GM03348 (cell line): ENCODE measurements at places on chromosomes 11 and 22.
A peak's percentile ranks its signal among the peaks of the same experiment; 100 is the strongest.

- no peak for DNase-seq
Measured at GRCh38 chr11:74248469-74248868, 63.0 kb downstream of the P4HA3 start.

DNA sequence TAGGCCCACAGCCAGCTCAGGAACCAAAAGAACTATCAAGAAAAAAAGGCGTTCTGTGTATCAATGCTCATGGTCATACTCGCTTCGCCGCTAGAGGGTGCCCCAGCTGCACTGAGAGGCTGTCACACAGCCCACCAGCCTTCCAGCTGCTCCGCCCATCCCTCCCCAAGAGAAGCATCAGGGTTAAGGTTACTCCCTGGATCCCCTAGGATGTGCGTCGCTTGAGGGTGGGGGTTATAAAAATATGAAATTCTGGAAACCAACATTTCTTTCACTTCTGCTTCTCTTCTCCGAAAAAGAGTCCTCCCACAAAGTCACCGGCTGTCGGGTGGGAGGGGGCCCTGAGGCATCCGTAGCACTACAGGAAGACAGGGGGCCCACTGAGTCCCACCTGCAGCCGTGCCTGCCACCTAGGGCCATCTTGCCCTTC, 1.7 kb downstream of the CBX6 start:
- peak; percentile 90 for DNase-seq

- DNase-seq = no peak
Measured at GRCh38 chr11:88297421-88297820, 40.1 kb downstream of the CTSC start.

- no peak for DNase-seq
Measured at GRCh38 chr11:27573024-27573423, 66.5 kb upstream of the LIN7C start.

GRCh38 chr11:117872975-117873827, 3.3 kb downstream of the FXYD6 start:
- no peak for DNase-seq

DNA sequence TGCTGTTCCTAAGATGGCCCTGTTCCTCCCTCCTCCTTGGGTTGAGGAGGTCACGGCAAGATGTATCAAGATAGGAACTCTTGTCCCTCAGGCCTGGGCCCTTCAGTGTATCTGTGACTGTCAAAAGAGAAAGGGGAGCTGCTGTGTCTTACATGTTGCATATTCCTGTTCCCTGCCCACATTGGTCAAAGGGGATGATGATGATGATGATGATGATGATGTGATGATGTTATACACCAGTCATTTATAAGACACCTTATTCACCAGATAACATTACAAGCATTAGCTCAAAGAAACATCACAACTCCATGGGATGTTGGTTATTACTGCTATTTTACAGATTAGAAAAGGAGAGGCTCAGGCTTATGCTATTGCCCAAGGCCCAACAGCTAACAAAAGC, 13.7 kb downstream of the FXYD6 start:
- no peak for DNase-seq

- DNase-seq = no peak
Measured at GRCh38 chr11:77060234-77060633, 6.5 kb upstream of the CAPN5 start.

DNA sequence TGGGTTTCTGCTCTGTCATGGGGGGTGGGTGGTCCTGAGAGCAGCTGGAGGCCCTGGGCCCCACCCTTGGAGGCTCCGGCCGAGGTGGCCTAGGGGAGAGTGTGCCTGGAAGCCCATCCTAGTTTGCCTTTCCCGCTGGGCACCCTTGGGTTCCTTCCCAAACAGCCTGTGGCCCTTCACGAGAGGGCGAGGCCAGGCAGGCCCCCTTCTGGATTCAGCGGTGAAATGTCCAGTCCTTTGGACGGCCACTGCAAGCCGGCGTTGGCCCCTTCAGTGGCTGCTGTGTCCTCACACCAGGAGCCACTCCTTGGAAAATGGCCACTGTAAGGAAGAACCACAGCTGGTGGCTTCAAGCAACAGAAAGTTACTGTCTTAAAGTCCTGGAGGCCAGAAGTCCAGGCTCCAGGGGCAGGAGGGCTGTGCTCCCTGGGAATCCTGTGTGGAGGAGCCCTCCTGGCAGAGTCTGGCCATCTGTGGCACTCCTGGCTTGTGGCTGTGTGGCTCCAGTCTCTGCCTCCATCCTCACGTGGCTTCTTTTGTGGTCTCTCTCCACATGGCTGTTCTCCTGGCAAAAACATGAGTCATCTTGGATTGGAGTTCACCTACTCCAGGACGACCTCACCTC, 854.1 kb downstream of the TBC1D22A start:
- no peak for DNase-seq

DNA sequence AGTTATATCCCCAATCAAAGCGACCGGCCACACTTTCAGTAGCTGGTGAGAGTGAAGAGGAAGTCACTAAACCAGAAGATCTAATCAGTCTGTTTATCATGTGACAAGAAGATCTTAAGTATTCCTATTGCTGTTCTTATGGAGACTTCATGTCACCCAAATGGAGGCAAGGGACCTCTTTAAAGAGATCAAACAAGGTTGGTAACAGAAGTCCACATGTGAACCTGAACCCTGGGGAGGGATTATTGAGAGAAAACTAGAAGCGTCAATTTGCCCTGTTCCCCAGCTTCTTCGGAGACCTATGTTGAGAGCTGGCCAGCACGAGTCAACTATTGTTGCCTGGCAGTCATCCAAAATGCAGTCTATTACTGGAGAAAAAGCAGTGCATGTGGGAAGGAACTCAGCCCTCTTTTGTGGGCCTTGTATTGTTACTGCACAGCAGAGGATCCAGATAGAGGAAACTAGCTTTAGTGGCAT, 76.9 kb upstream of the CTSC start:
- DNase-seq = no peak

DNA sequence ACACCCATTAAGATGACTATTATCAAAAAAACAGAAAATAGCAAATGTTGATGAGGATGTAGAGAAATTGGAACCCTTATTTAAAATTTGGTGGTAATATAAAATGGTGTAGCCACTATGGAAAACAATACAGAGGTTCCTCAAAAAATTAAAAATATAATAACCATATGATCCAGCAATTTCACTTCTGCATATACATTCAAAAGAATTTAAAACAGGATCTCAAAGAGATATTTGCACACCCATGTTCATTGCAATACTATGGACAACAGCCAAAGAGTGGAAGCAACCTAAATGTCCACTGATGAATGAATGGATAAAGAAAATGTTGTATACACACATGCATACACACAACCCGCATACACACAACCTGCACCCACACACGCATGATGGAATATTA, 102.2 kb downstream of the FAM168A start:
- DNase-seq = no peak

DNA sequence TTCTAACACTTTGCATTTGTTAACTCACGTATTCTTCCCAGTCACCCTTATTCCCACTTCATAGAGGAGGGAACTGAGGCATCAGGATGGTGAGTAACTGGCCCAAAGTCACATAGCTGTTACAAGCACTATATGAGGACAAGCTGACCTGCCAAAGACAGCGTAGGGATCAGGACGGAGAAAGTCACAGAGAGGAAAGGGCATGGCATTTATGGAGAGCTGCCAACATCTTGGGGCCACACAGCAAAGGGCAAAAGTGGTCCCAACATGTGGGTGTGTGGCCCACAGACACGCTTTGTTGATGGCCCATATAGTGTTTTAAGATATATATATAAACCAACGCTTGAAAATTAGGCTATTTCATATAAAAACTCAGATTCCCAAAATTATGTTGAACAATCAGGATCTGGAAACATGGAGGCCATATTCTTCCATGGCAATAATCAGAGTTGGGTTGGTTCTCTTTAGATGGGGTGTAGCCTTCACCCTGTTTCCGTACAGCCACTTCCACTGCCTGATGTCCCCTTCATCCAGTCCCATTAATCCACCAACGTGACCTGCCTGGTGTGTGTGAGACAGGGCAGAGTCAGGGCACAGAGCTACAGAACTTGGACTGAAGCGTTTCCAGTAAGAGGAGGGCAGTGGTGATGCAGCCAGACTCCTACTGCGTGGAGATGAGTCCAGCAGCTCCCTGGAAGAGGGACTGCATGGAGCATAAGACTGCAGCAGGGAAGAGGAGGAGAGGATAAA, 39.9 kb upstream of the CD5 start:
- no peak for DNase-seq

- DNase-seq = no peak
Measured at GRCh38 chr11:120558744-120559431, 47.3 kb downstream of the GRIK4 start.

DNA sequence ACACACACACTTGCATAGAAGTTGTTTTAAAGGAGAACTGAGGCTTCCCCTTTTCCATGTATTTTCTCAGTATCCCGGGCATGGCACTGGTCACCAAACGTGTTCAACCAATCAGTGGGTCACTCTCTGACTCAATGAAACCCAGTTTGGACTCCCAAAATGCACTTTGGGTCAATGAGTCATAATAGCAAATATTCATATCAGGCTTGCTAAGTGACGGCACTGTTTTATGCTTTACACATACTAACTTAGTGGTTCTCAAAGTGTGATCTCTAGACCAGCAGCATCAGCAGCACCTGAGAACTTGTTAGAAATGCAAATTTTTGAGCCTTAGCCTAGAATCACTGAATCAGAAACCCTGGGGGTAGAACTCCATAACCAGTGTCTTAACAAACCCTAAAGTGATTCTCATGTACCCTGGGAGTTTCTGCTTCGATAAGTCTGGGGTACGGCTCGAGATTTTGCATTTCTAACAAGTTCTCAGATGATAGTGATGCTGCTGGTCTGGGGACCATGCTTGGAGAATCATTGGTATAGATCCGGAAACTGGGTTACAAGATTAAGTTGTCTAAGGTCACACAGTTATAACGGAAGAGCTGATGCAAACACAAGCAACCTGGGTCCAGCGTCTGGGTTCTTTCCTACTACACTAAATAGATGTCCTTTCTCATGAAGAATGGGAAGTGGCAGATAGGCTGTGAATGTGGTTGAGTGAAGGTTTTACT, 35.6 kb downstream of the ETS1 start:
- no peak for DNase-seq

- no peak for DNase-seq
Measured at GRCh38 chr11:45163956-45164575, 17.6 kb downstream of the PRDM11 start.

DNA sequence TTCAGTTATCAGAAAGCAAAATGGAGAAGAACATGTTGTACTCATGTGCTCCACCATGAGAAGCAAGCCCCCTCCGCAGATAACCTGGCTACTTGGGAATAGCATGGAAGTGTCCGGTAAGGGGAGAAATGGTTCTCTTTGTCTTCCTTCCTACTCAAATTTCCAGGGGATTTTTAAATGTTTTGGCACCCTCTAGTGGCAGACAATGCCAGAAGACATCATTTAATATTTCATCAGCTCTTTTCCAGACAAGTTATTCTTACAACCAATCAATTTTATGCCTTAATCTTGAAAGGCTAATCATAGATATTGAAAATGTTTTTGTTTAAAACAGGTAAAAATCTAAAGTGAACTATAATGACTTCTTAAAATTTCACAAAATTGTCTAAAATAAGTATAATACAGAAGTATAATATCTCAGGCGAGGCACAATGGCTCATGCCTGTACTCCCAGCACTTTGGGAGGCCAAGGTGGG, 15.7 kb downstream of the CRTAM start:
- DNase-seq = peak; percentile 83

GRCh38 chr22:49305214-49305965, 522.3 kb downstream of the BRD1 start:
- peak; percentile 78 for DNase-seq

DNA sequence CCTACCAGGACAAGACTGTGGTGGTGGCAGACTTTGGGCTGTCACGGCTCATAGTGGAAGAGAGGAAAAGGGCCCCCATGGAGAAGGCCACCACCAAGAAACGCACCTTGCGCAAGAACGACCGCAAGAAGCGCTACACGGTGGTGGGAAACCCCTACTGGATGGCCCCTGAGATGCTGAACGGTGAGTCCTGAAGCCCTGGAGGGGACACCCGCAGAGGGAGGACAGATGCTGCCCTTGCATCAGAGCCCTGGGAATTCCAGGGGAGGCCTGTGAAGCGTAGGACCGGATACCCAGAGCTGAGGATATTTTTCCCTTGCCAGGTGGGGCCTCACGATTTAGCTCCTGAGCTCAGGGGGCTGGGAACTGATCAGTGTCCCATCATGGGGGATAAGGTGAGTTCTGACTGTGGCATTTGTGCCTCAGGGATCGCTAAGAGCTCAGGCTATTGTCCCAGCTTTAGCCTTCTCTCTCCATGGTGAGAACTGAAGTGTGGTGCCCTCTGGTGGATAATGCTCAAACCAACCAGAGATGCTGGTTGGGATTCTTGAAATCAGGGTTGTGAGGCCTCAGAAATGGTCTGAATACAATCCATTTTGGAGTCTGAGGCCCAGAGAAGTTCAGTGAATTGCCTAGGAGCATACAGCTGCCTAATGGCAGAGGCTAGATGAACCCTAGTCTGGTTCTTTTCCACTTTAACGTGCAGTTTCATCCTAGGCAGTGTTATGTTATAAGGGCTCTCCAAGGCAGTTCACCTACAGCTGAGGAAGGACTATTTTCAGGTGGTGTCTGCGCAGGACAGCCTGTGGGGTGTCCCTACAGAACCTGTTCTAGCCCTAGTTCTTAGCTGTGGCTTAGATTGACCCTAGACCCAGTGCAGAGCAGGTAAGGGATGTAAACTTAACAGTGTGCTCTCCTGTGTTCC, 19.5 kb downstream of the PIK3IP1 start:
- peak; percentile 80 for DNase-seq

GRCh38 chr11:10208131-10208575, 85.9 kb downstream of the SBF2 start:
- DNase-seq = peak; percentile 51

GRCh38 chr11:119195680-119196079, 10.4 kb downstream of the NHERF4 start:
- peak; percentile 89 for DNase-seq

GRCh38 chr11:79150966-79151365, 289.9 kb downstream of the TENM4 start:
- DNase-seq = no peak
